ENCODE measurements at places on chromosomes 2 and 18.

GRCh38 chr2:71532327-71532726, 79.0 kb downstream of the DYSF start:
- no peak for DNase-seq

DNA sequence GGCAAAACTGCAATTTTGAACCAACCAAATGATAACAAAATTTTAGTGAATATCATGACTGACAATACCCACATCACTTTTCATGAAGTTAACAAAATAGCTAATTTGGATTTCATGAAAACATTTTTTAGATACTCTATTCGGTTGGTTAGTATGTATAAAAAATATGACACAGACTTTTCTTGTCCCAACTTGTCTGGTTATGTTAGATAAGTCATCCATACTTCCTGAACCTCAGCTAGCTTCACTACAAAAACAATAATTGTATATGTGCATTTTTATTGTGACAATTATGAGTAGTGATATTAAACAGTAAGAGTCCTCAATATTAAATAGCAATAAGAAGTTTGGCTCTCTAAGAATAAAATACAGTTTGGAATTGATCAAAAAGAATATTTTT, 408.1 kb upstream of the DSEL start:
- DNase-seq = no peak

GRCh38 chr2:40164736-40165508, 287.0 kb downstream of the SLC8A1 start:
- no peak for DNase-seq

DNA sequence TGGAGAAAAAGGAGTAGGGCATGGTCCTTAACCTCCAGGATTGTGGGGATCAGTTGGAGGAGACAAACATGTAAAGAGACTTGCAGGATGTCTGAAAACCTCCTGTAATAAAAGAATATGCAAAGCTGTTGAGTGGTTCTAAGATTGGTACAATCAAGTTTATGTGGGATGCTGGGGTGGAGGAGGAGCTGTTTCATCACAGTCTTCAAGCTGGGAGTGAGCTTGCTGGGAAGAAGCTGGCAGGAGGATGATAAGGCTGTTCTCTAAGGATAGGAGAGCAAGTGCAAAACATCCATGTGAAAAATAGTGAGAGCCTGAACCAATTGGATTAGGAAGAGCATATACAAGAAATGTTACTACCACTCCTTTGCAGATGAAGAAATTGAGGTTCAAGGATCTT, 161.9 kb upstream of the CRIM1 start:
- no peak for DNase-seq

DNA sequence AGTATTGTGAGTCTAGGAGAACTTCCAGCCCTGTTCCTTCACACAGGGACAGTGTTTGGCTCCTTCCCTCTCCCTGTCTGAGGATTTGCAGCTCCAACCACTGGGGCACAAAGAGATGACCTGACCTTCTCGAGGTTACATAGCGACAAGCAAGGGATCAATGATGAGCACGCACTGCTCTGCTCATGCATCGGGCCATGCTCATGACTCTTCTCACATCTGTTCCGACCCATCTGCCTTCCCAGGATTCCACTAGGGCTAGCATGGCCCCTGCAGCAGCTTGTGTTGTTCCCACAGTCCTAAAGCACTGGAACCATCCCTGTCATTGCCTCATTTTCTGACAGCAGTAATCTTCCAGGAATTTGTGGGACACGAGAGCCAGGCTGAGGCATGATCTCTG, 78.8 kb upstream of the ARHGAP28 start:
- DNase-seq = no peak

DNA sequence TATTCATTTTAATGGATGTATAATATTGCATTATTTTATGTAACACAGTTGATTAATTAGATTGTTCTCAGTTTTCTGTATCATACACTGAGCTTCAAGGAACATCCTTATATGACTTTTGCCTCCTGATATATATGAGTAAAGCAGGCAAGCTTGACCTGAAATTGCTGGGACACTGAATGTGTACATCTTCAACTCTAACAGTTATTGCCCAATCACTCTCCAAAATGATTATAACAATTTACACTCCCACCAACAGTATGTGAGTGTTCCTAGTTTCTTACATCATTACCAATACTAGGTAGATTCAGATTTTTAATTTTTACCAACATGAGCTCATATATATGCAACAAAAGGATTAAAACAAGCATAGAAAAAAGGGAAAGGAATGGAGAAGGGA, 379.4 kb downstream of the SETBP1 start:
- no peak for DNase-seq

DNA sequence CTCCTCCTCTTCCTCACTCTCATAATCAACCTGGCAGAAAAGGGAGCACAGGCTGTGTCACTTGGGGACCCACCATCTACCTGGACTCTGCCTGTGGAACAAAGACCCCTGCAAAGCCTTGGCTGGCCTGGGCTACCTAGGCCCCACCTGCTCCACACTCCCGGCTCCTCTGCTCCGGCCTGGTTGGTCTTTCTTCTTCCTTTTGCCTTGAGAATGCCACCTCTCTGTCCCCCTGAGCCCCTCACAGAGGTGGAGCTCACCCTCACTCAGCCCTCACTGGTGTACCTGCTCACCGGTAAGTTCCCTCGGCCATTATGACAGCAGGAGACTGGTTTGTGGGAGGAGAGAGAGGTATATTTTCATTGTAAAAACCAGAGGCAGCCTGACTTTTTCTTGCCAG, 74.1 kb downstream of the POLR1A start:
- no peak for DNase-seq

DNA sequence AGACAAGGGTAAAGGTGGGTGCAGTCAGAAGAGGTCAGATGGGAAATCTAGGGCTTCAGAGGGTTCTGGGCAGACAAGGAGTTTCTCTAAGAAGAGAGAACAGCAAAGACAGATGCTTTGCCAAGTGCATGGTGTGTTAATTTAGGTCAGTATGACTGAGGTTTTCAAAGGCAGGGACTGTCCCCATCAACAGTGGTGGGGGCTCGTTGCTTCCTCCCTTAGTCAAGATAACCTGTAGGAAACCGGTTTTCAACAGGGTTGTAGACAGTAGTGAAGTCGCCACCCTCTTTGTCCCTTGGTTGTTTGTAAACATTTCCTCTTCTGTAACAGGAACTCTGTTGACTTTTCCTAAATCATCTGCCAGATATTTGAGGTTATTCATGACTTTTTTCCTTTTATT, 11.6 kb downstream of the RAB12 start:
- no peak for DNase-seq

- no peak for DNase-seq
These were observed 111.2 kb upstream of the KLHL29 start for GRCh38 chr2:23273786-23274185.

DNA sequence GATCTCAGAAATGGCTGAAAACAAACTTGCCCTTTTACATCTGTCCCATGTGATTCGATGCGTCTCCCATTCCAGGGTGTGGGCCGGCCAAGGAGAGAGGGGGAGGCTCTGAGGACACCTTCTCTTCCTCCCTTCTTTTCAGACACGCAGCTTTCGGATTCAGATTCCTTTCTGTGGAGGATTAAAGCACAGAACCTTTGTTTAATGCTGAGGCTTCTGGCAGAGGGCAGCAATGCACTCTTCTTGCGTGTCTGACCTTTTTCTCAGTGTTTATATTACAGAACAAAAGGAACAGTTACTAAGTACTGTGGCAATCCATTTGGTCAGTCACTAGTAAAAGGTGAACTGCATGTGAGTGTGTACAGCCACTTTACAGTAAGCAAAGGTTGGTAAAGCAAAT, 268.9 kb upstream of the CCDC68 start:
- no peak for DNase-seq

DNA sequence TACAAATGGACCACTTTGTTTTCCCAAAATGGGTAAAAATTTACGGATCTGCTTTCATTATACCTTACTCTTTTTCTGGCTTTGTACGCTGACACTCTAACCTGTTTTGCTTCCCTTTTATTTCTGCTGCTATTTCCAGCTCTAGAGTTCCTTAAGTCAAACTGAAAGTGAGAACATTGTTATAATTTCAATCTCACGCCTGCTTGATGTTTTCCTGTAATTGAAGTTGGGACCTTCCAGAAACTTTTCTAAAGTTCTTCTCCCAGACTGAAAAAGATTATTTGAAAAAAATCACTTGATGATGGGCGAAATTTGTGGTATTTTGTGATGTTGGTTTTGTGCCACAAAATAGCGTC, 1.8 kb downstream of the GLS start:
- no peak for DNase-seq

- DNase-seq = no peak
These were observed 2.0 kb downstream of the OST4 start for GRCh38 chr2:27069436-27069835.

DNA sequence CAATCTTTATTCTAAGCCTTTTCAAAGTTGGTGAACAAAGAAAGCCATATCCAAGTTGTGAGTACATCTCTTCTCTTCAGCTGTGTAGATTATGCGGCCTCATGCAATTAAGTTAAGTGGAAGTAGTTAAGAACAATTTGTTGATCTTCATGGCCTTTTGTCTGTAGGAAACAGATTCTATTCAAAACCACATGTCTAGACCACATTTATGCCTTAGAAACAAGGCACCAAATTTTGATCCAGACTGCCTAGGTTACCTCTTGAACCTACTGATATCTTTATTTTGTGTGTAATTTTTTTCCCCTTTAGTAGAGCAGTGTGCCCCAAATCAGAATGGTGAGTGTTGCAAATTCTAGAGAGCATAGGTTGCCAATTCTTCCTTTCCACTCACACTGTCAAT, 101.6 kb upstream of the CERS6 start:
- peak; percentile 85 for DNase-seq

DNA sequence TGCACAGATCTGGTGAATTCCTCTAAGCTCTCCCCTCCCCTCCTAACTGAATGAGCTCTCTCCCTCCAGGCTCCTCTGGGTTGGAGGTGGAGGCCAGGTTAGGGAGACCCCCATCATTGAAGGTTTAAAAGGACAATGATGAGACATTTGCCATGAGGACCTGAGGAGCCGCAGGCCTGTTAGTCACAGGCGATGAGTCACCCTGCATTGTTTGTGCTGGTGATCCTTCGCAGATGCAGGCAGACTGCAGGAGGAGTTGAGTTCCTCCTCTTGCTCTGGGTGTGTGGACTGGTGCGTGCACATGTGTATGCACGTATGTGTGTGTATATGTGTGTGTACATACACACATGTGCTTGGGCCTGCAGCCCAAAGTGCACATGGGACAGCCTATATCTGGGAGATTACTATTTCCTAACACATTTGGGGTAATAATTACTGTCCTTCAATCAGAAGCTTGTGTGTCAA, 42.0 kb downstream of the MCFD2 start:
- no peak for DNase-seq

DNA sequence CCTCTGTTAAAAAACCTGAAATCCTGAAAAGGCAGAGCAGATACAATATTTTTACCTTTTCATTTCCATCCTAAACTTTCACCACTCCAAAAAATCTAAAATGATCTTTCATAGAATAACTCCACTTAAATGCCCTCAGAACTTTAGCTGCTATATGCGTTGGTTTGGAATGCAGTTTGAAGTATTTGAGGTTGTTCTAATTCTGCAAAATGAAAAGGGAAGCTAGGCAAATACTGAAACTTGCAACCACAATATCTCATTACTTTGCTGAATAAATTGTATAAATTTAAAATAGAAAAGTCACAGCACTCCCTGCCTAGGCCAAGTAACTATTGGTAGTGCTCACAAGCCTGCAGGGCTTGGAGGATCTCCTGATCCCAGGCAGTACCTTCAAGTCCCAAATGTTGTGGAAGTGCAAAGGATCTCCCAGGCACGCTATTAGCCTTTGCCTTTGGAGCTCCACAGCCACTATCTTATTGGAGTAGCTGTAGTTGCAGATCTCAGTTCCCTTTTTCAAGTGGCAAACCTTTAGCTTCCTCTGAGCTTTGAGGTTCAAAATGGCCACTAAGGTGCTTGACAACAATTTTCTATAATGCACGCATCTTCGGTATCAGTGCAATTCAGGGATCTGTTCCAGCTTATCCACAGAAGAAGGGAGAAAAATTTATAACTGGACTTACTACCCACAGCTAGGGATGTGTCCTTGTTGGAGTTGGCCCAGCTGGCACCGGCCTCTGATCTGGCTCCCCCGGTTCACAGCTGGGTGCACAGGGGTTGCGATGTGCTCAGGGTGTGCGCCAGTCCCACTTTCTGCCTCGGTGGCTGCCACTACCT, 43.4 kb upstream of the ANKRD62 start:
- DNase-seq = no peak

DNA sequence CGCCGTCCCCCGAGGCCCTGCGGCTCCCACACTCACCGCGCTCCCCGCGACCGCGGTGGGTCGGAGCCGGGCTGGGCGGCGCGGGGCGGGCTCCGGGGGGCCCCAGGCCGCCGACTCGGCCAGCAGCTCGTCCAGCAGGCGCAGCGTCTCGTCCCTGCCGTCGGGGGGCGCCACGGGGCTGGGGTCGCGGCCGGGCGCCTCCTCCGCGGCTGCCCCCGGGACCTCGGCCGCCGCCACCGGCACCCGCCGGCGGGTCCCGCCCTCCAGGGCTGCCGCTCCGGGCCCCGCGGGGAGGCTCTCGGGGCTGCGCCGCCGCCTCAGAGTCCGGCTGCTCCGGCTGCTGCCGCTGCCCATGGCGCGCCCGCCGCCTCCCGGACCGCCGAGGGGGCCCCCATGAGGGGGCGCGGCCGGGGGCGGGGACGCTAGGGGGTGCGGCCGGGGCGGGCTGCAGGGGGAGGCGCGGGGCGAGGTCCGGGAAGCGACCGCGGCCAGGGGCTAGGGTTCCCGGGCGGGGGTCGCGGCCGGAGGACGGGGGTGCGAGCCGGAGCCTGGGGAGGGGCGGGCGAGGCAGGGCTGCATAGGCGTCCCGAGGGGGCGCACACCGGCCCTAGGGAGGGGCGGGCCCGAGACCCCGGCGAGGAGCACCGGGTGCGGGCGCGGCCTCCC, at the start of gene CYS1:
Gene CYS1 (minus strand): TSS at position 542 of the 666 bp plus-strand sequence. CDS start 188 bp downstream, at position 354.
- no peak for DNase-seq

DNA sequence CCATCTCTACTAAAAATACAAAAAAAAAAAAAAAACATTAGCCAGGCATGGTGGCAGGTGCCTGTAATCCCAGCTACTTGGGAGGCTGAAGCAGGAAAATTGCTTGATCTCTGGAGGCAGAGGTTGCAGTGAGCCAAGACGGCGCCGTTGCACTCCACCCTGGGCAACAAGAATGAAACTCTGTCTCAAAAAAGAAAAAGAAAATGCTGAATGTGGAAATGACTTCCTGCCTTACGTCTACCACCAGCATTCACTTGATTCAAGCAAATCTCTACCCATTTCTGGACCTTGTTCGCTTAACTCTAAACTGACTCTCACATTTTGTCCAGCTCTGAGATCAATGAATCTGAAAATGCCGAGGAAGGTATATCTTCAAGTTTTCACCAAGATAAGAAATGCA, 825.3 kb downstream of the TRIB2 start:
- no peak for DNase-seq

DNA sequence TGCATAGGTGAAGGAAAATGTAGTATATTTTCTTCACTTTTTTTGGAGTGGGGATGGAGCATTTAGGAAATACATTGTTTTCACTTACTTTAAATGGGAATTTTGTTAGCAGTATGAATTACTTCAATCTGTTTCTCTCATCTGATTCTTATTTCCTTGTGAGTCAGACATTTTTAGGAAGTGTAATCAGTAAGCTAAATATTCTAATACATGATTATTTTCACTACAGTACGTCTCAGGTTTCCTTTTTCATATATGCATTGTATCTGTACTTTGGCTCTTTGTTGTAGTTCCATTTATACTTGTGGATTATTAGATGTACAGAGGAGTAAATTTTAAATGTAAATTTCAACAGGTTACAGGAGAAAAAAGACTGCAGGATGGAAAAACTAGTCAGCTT, 27.9 kb downstream of the GPD2 start:
- no peak for DNase-seq
